ENCODE measurements at places on chromosomes 16 and 17.

GRCh38 chr17:15341385-15341849 is at the start of gene TEKT3:
Gene TEKT3, minus strand, starts transcription at chr17:15341597. Its CDS starts 10,012 bp downstream, at chr17:15331585.
- H3K27me3 ChIP-seq = peaks cover 66% of the 10 kb centered on the region
- H3K36me3 ChIP-seq = no peaks in the 10 kb centered on the region
- no peak within 1 kb of the TSS for H3K27ac ChIP-seq
- no peaks in the 10 kb centered on the region for H3K4me1 ChIP-seq
- DNase-seq = peak; percentile 78
- H3K4me3 ChIP-seq = peak within 1 kb of the TSS; percentile 48

DNA sequence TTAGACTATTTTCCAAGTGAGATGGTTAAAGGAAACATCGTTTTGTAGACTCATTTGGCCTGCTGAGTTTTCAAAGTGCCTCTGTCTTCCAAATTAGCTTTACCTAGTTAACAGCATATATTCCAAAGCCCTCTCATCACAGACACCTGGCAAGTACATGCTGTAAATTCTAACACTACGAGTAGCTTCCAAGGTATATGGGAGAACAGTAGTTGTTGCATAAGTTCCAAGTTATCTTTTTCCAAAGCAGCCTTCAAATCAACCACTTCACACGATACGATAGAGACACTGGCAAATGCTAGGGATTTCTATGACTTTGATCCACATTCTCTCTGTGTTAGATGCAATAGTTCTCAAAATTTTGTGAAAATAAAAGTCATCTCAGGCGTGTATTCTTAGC is 299.3 kb downstream of the CNTNAP4 start:
- no peak overlapping the region for H3K4me3 ChIP-seq
- H3K27ac ChIP-seq = no peak overlapping the region
- H3K27me3 ChIP-seq = no peaks in the 10 kb centered on the region
- H3K36me3 ChIP-seq = no peaks in the 10 kb centered on the region
- H3K4me1 ChIP-seq = no peaks in the 10 kb centered on the region

- H3K27ac ChIP-seq = no peak overlapping the region
- no peaks in the 10 kb centered on the region for H3K36me3 ChIP-seq
- H3K27me3 ChIP-seq = no peaks in the 10 kb centered on the region
- no peak overlapping the region for H3K4me3 ChIP-seq
These were observed 3.2 kb downstream of the FAHD1 start for GRCh38 chr16:1830213-1830612.

- H3K27me3 ChIP-seq = no peaks in the 10 kb centered on the region
- no peak overlapping the region for H3K4me3 ChIP-seq
- no peak overlapping the region for H3K27ac ChIP-seq
These were observed 35.7 kb upstream of the DHRS7B start for GRCh38 chr17:21090902-21091618.

DNA sequence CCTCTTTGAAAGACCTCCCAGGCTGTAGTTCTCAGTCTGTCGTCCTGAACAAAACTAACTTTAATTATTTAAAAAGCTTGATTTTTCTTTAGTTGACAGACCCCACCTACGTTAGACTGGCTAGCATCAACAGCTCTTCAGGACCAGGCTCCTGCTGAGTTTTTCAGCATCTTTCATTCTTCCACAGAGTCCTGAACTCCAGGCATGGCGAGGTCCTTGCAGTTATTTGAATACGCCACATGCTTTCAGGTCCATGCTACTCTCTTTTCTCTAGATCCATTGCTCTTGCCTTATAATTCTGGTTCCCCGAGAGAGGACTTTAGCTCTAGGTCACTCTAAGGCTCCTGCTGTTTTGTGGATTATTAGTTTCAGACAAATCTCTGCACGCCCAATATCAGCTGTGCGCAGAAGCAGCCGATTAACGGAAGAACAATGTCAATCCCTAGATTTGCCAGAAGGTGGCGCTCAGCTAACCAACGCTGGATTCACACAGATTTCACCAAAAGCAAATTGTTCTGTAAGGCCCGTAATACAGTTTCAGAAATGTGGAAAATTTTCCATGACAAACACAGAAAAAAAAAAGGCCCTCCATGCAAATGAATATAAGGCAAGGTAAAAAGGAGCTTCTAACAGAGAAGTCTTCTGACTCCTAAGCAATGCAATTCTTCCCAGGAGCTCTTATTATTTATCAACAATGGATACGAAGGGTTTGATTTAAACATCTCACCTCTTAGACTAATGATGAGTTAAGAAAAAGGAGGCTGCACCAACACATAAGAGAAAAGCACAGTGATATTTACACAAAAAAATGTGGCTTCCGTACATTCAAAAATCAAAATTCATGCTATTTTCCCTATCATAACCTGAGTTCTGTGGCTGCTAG is 33.5 kb upstream of the BCO1 start:
- no peaks in the 10 kb centered on the region for H3K27me3 ChIP-seq
- H3K4me3 ChIP-seq = no peak overlapping the region
- no peak overlapping the region for H3K27ac ChIP-seq
- H3K4me1 ChIP-seq = no peaks in the 10 kb centered on the region
- peak; percentile 59 for DNase-seq

DNA sequence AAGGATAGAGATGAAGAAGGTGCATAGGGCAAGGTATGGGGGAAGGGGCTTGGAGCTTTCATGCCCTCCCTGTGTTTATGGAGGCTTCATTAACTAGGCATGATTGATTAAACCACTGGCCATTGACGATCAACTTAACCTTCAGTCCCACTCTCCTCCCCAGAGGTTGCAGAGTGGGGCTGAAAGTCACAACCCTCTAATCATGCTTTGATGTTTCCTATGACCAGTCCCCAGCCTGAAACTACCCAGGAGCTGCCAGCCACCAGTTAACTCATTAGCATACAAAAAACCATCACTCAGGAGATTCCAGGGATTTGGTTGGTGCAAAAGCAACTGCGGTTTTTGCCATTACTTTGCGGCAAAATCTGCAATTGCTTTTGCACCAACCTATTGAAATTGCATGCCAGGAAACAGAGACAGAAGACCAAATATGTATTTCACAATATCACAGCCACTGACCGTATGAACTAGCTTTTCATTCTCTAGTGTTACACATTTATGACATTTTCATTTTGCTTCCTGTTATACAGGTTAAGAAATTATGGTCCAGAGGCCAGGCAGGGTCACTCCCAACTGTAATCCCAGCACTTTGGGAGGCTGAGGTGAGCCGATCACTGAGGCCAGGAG is 5.4 kb downstream of the GFOD2 start:
- peaks cover 85% of the 10 kb centered on the region for H3K27me3 ChIP-seq
- no peaks in the 10 kb centered on the region for H3K4me1 ChIP-seq
- H3K4me3 ChIP-seq = no peak overlapping the region
- no peak for DNase-seq
- H3K36me3 ChIP-seq = no peaks in the 10 kb centered on the region

- H3K4me3 ChIP-seq = no peak within 1 kb of the TSS
- no peaks in the 10 kb centered on the region for H3K36me3 ChIP-seq
- no peaks in the 10 kb centered on the region for H3K27me3 ChIP-seq
- peak; percentile 87 for DNase-seq
- H3K27ac ChIP-seq = no peak within 1 kb of the TSS
These were observed at the start of gene PMFBP1 for GRCh38 chr16:72172105-72173034. Gene PMFBP1, minus strand, starts transcription at chr16:72172155. Its CDS starts 947 bp downstream, at chr16:72171208.

DNA sequence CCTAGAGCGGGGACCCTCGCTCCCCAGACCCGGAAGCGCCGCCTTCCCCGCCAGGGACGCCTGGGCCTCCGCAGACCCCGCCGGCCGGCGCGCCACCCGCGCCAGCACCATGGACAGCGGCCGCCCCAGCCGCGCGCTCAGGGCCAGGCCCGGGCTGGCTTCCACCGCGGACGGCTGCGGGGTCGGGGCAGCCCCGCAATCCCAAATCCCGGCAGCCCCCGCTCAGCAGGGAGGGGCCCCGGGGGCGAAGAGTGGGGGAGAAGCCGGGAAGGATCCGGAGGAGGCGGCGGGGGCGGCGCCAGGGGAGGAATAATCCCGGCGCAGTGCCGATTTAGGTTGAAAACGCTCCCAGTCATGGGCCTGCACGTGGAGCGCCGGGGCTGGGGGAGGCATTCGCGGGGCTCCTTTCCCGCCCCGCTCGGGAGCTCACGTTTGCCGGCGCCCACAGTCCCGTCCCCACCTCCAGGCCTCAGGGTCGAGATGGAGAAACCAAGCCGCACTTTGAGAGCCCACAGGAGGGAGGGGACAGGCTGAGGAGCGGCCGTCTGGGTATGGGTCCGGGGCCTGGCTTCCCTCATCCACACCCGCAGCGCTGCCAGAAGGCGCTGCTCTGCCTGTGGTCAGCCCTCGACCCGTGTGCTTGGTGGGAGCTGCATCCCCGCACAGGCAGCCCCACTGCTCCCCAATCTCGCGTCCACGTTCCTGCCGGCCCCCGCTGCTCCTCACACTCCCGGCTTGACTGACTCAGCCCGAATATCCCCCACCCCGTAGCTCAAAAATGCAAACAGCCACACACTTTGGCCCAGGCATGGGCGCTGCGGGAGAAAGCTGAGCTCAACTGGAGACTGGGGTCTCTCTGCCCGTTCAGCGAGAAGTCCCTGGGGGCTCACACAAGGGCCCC is 4.7 kb downstream of the FBXL16 start:
- H3K27me3 ChIP-seq = peaks cover 99% of the 10 kb centered on the region
- peak; percentile 79 for DNase-seq
- H3K36me3 ChIP-seq = no peaks in the 10 kb centered on the region

- H3K27me3 ChIP-seq = no peaks in the 10 kb centered on the region
- no peak overlapping the region for H3K4me3 ChIP-seq
- DNase-seq = peak; percentile 57
- H3K36me3 ChIP-seq = no peaks in the 10 kb centered on the region
These were observed 77.1 kb downstream of the WWP2 start for GRCh38 chr16:69839240-69839688.

DNA sequence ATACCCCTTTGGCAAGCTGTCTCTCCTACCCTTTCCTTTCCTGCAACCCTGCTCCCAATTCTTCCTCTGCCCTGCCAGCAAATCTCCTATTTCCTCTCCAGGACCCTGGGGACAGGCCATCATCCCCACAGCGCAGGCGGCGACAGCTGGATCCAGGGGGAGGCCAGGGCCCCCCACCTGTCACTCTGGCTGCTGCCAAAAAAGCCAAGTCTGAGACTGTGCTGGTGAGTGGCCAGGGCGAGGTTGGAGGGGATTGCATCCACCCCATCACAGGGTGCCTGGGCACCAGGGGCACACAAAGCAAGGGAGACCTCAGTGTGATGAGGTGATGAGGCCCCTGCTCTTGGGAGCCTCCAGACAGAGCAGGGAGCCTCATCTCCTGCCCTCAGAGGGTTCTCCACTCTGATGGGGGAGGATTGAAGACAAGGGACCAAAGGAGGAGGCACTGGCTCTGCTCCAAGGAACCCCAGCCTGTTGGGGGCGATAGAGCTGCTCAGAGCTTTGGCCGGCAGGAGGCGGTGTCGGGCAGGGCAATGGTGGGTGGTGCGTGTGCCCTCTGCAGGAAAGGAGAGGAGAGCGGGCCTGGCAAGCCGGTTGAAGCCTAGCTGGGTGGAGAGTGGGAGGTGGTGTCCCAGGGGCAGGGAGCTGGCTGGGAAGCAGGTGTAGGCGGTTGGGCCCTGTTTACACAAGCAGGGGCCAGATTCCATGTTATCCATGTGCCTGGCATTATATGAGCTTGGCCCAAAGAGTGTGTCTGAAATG is 15.6 kb upstream of the PDK2 start:
- peaks cover 5% of the 10 kb centered on the region for H3K36me3 ChIP-seq
- no peak overlapping the region for H3K27ac ChIP-seq
- no peak overlapping the region for H3K4me3 ChIP-seq
- DNase-seq = no peak

GRCh38 chr16:85628645-85629044 is 15.5 kb downstream of the GSE1 start:
- H3K4me3 ChIP-seq = no peak overlapping the region
- no peaks in the 10 kb centered on the region for H3K27me3 ChIP-seq
- peak overlapping the region; percentile 97 for H3K27ac ChIP-seq

DNA sequence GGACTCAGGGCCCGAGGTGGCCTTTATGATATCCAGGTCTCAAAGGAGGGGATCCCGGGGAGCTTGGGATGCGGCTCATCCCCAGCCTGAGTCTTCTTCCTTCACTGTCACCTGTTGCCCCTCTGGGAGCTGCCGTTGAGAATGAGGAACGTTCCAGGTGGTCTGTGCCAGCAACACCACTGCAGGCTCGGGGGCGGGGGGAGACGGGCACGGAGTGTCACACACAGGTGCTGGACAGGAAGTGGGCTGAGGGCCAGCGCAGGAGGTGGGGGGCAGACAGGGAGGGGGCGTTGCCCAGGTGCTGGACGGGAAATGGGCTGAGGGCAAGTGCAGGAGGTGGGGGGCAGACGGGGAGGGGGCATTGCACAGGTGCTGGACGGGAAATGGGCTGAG is 28.2 kb downstream of the METRNL start:
- no peak overlapping the region for H3K4me3 ChIP-seq
- DNase-seq = no peak
- H3K27ac ChIP-seq = no peak overlapping the region
- H3K27me3 ChIP-seq = no peaks in the 10 kb centered on the region

DNA sequence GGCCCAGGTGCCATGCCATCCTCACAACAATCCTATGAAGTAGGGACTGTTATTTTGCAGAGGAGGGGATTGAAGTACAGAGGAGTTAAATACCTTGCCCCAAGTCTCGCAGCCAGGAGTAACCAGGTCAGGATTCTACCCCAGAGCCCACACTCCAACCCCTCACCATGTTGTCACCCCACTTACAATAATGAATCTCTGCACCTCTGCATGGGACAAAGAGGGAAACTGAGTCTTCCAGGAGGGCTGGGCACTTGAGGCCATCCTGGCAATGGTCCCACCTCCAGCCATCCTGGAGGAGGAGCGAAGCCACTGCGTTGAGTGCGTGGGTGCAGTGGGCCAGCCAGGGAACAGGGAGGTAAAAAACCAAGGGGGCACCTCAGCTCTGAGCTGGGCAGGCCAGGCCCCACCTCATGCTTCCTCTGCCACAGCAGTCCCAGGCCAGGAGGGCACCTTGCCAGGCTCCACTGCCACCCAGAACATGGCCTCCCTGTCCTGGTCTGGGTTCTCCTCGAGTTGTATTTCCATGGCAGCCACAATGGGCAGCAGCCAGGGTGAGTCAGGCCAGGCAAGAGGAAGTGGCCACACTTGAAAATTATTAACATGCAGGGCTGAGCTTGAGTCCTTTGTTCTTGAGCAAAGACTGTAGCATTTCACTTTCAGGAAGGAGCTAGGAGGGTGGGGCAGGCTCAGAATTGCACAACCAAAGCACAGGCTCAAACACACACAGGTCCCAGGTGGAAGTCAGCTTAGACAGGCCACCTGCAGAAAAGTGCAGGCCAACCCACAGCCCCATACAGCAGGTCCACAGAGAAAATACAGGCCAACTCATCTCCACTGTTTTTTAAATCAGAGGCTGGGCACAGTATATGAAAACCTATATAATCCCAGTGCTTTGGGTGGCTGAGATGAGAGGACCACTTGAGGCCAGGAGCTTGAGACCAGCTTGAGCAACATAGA is 52.1 kb downstream of the CUEDC1 start:
- H3K4me3 ChIP-seq = no peak overlapping the region
- no peak overlapping the region for H3K27ac ChIP-seq
- no peaks in the 10 kb centered on the region for H3K27me3 ChIP-seq
- DNase-seq = no peak

GRCh38 chr16:4513881-4514280 is 24.7 kb downstream of the CDIP1 start:
- H3K27me3 ChIP-seq = no peaks in the 10 kb centered on the region
- peaks cover 11% of the 10 kb centered on the region for H3K36me3 ChIP-seq
- no peaks in the 10 kb centered on the region for H3K4me1 ChIP-seq
- H3K27ac ChIP-seq = no peak overlapping the region

Measured in cardiac muscle cell (in vitro differentiated cells and primary cell).